ENCODE measurements at places on chromosomes 4 and X.
A peak's percentile ranks its signal among the peaks of the same experiment; 100 is the strongest.

- no peak for DNase-seq
Measured at GRCh38 chr4:72886602-72887001, 182.9 kb downstream of the COX18 start.

GRCh38 chr4:184280591-184281071 lies 63.0 kb upstream of the ENPP6 start:
- no peak for DNase-seq

DNA sequence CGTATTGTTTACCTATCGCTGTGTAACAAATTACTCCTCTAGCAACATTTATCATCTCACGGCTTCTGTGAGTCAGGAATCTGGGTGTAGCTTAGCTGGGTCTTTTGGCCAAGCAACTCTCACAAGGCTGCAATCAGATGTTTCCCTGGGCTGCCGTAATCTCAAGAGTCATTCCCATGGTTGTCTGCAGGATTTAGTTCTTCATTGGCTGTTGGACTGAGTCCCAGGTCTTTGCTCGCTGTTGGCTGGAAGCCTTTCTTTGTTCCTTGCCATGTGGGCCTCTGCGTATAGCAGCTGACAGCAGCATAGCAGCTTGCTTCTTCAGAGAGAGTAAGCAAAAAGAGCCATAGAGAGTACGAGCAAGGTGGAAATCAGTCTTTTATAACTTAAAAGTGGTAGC lies 16.8 kb downstream of the POLR2B start:
- DNase-seq = peak; percentile 88

GRCh38 chrX:108601276-108601675 lies 135.1 kb downstream of the IRS4 start:
- no peak for DNase-seq

DNA sequence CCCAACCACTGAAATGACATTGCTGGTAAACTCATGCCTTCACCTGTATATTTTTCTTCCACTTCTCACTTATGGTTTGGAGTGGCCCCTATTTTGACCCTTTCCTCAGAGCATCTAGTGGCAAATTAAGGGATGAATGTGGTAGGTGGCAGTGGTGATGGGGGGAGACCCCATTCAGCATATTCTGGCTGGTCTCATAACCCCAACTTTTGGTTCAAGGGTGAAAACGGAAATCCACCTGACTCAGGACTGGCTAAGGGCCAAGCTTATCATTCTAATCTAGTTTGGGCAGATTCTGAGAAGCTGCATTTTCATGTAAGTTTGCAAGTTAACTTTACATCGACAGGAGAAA lies 47.0 kb upstream of the NSUN7 start:
- no peak for DNase-seq

- no peak for DNase-seq
Measured at GRCh38 chrX:40570346-40571093, 10.2 kb upstream of the ATP6AP2 start.

GRCh38 chrX:137151403-137151802 lies 117.6 kb upstream of the GPR101 start:
- DNase-seq = no peak

DNA sequence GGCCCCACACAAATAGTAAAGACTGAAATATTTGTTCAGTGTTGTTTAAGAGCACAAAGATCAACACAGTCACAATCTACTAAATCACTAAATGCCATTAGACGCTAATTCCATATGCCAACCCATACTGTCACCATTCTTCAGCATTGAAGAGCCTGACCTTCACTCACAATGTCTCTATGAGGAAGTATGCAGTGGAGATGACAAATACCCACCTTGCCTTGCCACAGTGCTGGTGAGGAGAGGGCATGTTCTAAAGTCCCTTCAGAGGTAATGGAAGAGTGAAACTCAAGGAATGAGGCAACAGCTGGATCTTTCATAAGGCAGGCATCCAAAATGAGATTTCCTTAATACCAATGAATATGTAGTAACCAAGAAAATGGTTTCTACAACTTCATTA lies 50.4 kb downstream of the FRMD7 start:
- DNase-seq = no peak

- DNase-seq = no peak
Measured at GRCh38 chrX:152070144-152070543, 68.2 kb downstream of the MAGEA10 start.

DNA sequence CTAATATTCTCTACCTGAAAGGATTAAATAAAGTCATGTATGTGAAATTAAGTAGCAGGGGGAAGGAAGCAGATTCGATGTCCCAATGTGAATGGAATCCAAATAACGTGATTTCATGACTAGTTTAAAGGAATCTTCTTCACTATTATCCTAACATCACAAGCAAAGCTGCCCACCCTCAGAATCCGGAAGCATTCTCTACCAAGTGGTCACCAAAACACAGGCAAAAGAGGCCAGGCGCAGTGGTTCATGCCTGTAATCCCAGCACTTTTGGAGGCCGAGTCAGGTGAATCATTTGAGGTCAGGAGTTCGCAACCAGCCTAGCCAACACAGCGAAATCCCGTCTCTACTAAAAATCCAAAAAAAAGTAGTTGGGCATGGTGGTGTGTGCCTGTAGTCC lies 212.9 kb downstream of the LDB2 start:
- no peak for DNase-seq

DNA sequence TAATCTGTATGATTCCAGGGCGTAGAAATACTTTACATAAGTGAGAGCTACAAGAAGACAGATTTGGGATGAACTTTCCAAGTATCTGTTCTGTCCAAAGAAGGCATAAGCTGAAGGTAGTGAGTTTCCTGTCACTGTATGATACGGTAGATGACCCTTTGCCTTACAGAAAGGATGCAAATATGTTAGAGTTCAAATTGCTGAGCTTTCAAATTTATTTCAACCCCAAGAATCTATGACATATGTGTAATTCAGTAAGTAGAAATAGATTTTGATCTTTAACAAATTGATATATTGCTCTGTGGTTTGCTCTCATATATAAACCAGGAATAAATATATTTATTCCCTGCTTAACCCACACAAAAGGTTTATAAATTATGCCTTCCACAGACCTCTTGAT lies 16.5 kb downstream of the DIPK2B start:
- DNase-seq = no peak

Measured in fibroblast of villous mesenchyme (primary cell).